ENCODE measurements at places on chromosomes 12 and 14.

DNA sequence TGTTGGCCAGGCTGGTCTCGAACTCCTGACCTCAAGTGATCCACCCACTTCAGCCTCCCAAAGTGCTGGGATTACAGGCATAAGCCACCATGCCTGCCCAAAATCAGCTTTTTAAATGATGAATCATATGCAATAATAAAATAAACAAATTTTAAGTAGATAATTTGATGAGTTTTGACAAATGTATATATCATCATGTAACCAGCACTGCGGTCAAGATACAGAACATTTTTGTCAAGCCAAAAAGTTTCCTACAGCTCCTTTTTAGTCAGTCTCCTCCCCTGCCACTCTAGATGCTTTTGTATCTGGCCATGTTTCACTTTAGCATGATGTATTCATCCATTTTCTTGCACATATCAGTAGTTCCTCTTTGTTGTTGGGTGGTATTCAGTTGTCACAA is 17.2 kb downstream of the FRMD6 start:
- no peak for DNase-seq

GRCh38 chr12:14930299-14930698 is 8.0 kb downstream of the ERP27 start:
- no peak for DNase-seq

- no peak for DNase-seq
Observed at GRCh38 chr12:121282072-121282742, 14.3 kb downstream of the CAMKK2 start.

GRCh38 chr14:31937730-31938346 is 139.3 kb upstream of the ARHGAP5 start:
- DNase-seq, result peak; percentile 75

DNA sequence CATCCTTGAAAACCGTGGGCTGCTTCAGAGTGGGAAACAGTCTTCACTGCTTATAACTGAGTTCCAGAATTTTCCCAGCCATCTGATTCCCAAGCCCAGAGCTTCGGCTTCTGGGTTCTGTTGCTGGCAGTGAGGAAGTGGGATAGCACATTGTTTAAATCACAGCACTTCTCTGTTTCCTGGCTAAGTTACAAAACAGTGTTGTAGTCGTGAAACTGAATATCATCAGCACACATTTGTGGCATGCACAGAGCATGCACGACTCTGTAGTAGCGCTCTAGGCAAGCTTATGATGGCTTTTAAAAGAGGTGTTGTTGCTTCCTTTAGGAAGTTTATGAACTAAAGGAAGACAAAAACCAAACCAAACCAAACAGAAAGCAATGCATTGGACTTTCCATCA is 1005.5 kb downstream of the NRXN3 start:
- peak; percentile 4 for DNase-seq

- DNase-seq, result no peak
Observed at GRCh38 chr12:1643905-1644533, 15.0 kb downstream of the WNT5B start.

- DNase-seq, result no peak
Observed at GRCh38 chr12:49097381-49097780, 2.8 kb upstream of the DHH start.

- DNase-seq, result no peak
Observed at GRCh38 chr14:55908106-55908505, 210.1 kb upstream of the PELI2 start.

DNA sequence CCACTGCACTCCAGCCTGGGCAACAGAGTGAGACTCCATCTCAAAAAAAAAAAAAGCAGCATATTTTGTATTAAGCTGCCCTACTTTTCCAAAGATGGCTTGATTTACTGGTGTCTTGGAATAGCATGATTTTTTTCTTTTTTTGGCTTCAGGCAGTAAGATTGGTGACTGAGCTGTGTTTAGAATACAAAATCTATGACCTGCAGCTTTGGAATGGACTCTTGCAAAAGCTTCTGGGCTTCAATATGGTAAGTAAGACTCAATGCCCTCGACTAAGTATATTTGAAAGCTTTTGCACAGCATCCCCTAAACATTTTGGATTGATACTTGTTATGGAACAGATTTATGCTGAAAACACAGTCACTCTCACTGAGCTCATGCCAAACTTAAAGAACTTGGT is 87.8 kb downstream of the KNTC1 start:
- no peak for DNase-seq

DNA sequence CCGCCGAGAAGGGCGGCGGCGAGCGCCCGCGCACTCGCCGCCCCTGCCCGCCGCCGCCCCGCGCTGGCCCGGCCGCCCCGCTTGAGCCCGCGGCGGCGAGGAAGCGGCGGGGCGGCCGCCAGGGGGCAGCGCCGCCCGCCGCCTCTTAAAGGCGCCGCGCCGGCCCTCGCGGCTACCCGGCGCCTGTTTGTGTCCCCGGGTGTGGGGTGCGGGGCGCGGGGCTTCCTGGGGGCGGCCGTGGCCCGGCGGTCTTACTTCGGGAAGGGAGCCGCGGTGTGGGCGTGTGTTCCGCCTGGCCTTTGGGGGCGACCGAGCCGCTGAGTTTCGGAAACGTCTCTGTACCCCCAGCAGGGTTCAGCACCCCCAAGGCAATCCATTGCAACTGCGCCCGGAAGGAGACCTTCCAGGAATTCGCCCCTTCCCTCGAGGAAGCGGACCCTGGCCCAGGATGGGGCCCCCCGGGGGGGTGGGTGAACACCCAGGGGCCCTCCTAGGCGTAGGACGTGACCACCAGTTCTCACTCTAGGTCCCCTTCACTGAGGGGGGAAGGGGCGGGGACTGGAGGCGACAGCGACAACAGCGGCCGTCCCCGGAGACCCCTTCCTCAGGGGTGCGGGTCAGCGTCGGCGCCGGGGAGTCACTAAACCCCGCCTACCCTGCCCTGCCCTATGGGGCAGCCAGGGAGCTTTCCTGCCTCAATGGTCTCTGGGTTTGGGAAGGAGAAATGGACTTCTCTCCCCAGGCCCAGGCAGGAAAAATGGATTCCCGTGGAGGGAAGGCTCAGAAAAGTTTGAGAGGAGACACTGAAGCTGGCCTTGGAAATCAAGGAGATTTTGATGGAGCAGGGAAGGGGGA is at the start of gene ITPK1:
ITPK1 (minus strand) TSS at position 105 of the 855 bp plus-strand sequence. CDS start 762 bp downstream, outside the sequence.
- DNase-seq, result peak; percentile 66

DNA sequence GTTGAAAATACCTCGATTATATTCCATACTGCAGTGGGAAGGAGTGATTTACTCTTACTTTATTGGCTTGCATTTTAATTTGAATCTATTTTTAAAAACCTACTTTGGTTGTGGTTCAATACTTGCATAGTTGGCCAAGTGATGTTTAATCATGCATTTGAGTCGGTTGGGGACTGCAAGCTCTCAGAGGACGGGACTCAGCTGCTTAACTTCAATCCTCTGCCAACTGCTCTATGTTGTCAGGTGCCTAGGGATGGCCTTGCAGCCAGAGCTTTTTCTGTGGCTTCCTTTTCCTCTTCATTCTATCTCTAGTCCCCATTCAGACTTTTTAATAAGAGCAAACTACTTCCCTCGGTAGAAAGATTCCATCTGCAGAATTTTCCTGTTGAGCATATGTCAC is 53.4 kb upstream of the KRR1 start:
- DNase-seq, result no peak

DNA sequence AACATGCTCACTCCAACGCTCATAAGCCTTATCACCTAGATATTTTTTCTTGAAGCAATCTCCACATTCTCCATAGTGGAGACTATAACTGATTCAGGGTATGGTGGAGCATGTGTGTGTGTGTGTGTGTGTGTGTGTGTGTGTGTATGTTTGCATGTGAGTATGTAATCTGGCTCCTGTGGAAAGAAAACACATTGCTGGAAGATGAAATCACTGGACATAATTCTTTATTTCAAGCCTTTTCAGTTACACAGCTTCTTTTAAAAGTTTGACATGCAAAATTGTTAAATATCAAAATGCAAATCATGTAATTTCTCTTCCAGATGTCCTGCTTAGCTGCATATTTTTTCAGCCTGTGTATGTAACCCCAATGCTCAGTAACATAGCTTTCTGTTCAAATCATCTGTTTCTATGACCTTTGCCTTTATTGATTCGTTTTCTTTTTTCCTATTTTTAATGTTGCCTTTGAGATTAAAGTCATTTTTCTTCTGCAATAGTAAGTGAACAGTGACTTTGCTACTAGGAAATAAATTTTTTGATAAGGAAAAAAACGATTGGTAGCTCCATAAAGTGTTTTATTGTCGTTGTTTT is 80.5 kb upstream of the BTG1 start:
- DNase-seq, result no peak

GRCh38 chr12:50415899-50416479 is 15.3 kb downstream of the LARP4 start:
- no peak for DNase-seq

DNA sequence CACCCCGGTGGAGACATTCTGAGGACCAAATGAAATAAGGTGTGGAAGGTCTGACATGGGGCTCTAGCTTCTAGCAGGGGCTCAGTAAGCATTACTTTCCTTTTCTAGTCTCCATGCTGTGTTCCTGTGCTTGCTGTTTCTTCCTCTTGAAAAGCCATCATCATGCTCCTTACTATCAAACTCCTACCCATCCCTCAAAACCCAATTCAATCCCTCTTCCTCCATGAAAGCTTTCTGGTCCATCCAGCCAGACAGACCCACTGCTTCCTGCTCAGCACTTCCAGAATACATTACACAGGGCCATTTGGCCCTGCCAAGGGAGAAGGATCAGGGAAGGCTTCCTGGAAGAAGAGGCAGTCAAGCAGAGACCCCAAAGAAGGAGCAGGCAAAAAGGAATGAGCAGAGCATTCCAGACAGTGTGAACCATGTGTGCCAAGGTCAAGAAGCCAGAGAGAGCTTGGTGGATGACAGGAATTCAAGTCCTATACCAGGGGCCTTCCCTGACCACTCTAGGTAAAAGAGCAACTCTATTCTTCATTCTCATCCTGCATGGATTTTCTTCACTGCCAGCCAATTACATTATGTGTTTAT is 59.5 kb downstream of the NUAK1 start:
- DNase-seq, result no peak

DNA sequence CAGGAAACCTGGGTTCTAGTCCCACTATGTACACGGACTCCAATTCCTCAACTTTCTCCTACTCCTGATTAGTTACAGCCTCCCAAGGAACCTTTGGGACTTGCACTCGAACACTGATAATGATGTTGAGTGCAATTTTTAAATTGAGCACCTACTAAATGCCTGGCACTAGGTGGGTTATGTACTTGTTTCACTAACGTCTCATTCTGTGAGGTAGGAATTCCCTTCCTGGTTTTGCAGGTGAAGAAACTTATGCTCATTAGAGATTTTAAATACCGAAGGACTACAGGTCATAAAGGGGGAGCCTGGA is 536 bp downstream of the PARPBP start:
- DNase-seq, result no peak
